ENCODE measurements at places on chromosomes 6 and 20.

DNA sequence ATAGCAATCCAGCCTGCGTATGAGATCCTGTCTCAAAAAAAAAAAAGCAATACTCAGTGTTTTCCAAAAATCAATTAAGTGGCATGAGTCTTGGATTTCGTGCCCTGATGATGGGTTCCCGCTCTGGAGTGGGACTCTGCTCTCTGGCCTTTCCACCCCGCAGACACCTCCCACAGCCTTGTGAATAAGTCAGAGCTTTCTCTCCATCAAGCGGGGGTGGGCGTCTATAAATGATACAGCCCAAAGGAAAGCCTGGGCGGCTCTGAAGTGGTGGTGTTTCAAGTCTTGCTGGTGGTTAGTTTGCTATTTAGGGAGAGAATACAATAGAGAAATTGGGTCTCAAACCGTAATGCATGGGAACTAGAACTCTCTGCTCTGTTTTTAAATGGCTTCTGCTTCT is 52.5 kb upstream of the TAGAP start:
- no peak for DNase-seq

GRCh38 chr6:68114463-68115047 is 520.5 kb upstream of the ADGRB3 start:
- DNase-seq: no peak

GRCh38 chr6:20112241-20112640 is 100.0 kb downstream of the MBOAT1 start:
- no peak for DNase-seq

DNA sequence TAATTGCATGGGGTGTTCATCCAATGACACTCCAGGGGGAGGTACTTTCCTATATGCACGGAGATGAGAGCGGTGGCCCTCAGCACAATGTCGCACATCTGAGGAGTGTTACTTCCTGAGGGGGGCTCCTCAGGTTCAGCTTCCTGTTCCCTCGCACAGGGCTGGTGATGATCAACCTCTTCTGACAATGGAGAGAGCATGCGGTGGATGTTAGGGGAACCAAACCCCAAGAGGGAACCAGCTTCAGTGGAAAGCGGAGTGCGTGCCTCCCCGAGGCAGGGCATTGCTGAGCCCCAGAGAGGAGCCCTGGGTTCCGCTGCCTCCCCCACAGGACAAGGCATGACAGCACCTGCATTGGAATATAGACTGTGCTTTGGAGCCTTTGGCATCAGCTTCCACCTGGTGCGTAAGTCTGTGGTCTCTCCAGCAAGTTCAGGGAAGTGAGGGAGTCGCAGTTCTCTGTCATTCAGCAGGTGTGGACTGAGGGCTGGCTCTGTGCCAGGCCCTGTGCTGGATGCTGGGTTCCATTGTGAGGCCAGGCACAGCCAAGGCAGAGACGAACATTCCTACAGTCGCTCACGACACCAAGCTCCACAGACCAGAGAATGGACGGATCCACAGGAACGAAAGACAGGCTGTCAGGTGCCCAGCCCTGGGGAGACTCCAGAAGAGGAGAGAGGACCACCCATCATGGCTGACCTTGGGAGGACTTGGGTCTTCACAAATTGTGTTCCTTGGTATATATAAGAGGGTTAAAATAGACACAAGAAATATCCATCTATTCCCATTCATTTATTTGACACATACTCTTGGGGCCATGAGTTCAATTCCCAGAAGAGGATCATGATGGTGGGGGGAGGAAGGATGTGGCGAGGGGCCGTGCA is 3.9 kb upstream of the ZNF831 start:
- DNase-seq: no peak

DNA sequence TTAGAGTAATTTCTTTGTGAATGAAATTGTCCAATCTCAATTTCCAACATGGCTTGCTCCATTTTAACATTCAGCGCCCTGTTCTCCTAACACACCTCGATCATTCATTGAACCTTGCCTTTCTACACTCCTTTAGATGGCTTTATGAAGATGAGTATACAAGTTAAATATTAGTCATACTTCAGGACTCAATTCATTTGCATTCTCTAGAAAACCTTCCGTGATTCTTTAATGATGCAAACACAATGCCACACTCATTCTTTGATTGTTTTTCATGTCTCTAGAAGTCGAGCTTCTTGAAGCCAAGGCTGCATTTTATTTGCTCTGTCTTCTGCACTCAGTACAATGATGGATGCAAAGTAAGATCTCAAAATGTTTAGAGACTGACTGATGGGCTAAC is 641.2 kb downstream of the DOK5 start:
- no peak for DNase-seq

- no peak for DNase-seq
Measured at GRCh38 chr6:127201321-127201720, 65.3 kb upstream of the RNF146 start.

DNA sequence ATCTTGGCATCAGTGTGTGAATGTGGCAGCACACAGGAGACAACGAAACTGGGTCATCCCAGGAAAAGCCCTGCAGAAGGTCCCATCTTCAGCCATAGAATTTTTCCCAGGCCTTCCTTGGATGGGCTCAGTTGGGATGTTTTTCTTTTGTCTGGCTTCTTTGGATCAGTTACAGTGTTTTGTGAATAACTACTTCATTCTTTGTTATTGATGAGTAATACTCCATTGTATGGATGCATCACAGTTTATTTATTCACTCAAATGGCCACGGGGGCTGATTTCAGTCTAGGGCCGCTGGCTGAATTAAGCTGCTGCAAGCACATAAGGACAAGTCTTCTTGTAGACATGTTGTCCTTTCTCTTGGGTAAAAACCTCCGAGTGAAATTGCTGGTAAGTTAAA is 81.3 kb upstream of the CD93 start:
- no peak for DNase-seq

DNA sequence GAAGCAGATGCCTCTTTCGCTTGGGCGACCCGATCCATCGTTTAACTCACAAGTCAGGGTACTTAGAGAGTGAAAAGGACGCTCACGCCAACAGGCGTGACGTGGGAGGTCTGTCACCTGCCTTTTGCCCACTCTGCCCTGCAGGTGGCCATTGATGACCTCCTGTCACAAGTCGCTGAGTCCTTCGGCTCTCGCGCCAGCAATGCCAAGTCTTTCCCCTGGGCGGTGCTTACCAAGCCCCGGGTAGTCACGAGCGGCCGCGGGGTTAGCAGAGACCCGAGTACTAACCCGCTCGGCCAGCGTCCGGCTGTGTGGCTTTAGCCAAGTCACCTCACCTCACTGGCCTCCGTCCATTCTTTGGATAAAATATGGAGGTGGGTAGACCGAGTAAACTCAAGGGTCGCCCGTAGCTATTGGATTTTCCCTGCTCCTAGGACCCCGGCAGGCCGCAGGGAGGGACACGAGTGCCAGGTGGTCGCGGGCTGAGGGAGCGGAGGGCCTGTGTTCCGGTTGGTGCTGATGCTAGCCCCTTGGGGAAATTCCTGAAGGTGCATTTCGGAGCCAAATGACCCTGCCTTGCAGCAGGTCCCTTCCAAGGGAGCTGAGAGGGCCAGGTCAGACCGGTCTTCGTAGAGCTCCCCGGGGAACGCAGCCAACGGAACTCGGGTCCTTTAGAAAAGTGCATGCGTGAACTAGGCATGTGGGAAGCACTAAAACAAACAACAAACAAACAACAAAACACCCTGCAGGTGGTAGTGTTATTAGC is 668 bp downstream of the PKIB start:
- DNase-seq: no peak

DNA sequence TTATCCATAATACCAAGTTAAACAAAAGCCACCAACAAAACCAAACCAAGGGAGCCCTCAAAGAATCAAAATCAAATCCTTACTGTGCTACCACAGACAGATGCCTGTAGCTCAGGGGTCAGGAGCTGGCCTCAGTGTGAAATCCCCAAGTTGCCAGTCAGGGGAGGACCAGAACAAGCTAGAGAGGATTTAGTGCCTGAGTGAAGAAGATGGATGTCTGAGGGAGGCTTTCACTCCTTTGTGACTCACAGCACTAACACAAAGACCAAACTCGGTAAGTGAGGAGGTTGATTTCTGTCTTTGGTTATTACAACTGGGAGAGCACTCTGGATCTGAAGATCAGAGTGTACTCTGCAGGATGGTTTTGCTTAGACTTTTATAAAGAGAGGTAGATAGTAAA is 189.9 kb upstream of the ZNF184 start:
- no peak for DNase-seq

DNA sequence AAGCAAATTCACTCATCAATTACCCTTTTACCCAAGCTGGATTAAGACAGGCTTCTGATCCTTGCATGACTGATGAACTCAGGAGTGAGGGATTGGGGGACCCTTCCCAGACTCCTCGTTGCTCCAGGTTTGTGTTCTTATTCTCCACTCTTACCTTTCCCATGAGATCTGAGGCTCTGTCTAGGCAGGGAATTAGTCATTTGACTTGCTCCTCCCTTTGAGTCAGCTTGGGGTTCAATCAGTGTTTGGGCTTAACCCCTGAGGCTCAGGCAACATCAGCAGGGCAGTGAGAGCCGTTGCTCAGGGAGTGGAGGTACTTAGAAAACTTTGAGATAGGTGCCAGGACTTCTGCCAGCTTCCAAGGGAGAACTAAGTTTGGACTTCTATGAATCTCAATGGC is 20.7 kb upstream of the TOX2 start:
- peak; percentile 17 for DNase-seq

DNA sequence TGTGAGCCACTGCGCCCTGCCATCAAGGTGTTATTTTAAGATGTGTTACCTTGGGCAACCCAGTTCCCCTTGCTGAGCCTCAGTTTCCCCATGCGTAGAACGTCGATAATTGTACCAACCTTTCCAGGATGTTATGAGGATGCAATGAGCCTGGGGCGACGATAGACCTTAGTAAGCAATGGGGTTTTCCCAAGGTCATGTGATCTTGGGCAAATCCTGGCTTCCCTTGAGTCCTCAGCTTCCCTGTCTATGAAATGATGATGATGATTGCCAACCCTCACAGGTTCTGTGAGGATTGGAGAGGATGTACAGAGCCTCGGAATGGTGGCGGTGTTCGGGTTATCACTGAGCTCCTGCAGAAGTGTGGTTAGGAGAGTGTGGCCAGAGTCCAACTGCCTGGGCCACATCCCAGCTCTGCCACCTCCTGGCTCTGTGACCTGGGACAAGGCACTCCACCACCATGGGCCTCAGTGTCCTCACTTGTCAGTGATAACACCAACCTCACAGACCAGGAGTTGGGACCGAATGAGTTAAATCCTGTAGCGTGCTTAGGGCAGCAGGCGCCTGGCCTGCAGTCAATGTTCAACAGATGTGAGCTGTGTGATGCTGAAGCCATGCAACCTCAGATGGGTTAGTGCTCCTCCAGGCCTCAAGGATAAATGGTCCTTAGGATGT is 23.4 kb downstream of the SIRPA start:
- no peak for DNase-seq

DNA sequence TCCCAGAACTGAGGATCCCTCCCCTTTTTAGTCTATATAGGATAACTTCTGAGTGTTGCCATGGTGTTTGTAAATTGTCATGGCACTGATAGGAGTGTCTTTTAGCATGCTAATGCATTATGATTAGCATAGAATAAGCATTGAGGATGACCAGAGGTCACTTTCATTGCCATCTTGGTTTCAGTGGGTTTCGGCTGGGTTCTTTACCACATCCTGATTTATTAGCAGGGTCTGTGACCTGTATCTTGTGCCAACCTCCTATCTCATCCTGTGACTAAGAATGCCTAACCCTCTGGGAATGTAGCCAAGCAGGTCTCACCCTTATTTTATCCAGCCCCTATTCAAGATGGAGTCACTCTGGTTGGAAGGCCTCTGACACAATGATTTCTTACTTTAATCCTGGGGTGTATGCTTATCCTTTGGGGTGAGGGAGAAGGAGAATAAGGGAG is 19.6 kb downstream of the WFDC2 start:
- DNase-seq: no peak

- DNase-seq: no peak
Measured at GRCh38 chr6:19664878-19665612, 172.1 kb upstream of the ID4 start.

GRCh38 chr6:33744895-33745546 is 1.7 kb downstream of the IP6K3 start:
- no peak for DNase-seq

- DNase-seq: no peak
Measured at GRCh38 chr20:20711413-20711812, 1.0 kb downstream of the RALGAPA2 start.

DNA sequence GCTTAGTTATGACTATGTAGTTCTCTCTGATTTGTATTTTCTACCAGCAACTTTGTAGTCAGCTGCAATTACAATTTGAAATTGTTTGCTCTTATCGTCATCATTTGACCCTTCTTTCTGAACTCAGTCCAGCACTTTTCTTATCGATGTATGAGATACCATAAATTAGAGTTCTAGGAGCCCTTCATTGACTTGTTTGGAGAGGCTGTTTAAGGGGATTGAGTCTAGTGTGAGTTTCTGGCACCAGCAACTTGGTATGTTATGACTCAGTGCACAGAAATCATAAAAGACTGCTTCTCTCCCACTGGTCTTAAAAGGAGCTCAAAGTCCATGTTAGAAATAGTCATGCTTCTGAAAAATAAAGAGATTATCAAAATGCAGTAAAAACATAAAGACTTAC is 190.3 kb downstream of the TENT5A start:
- DNase-seq: no peak

DNA sequence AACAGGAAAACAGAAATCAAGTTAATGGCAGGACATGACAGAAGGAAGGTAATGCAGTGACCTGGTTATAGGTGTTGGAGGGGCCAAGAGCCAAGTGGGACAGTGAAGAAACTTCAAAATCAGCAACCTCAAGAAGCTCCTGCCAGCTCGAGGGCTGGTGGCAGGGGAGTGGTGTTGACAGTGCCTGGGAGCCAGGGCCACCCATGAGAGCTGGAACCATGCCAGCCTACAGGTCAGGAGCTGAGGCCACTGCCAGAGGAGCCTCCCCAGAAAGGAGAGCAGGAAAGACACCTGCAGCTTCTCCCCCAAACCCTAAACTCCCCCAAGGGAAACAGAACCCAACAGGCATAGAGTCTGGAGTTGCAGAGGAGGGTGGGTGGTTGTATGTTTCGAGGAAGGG is 262.1 kb downstream of the LRFN2 start:
- no peak for DNase-seq

DNA sequence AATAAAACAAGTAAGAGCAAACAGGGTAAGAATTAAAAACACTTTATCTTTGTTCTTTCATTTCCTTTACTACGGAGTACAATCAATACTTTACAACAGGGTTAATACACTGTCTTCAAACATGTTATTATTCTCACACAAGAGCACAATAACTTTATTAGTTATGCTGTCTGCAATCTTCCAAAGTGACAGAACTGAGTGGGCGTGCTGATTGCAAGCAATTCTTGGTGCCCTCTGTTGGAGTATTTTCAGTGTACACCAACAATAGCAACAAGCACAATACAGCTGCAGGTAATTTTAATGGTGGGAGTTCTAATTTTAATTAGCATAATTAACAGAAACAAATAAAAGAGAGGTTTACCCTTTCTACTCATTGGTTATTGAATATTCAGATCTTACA is 33.9 kb upstream of the PTPRK start:
- DNase-seq: no peak

DNA sequence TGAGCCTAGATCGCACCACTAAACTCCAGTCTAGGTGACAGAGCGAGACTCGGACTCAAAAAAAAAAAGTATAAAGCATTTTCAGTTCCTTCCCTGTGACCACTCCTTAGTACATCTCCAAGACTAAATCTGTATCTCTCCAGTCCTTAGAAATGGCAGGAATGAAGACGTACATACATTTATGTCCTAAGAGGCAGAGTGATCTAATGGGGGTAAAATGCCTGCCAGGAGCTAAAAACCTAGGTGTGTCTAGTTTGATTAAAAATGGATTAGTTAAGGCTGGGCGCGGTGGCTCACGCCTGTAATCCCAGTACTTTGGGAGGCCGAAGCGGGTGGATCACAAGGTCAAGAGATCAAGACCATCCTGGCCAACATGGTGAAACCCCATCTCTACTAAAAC is 70.4 kb downstream of the ALDH5A1 start:
- no peak for DNase-seq
